ENCODE measurements at places on chromosomes 3 and 15. TPM values are rescaled to one million over a fixed set of nuclear protein-coding genes. Genes with fewer than 3 reads are reported as not detected.

DNA sequence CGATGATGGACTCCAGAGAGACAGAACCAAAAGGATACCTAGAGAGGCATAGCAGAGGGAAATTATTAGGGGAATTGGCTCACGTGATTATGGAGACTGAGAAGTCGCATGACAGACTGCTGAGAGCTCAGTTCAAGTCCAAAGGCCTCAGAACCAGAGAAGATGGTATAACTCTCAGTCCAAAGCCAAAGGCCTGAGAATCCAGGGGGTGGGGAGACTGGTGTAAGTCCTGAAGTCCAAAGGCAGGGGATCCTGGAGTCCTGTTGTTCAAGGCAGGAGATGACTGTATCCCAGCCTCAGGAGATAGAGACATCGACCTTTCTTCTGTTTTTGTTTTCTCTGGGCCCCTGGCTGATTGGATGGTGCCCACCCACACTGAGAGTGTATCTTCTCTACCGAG, 1.2 kb upstream of the KLHL6 start:
- no peak for DNase-seq

DNA sequence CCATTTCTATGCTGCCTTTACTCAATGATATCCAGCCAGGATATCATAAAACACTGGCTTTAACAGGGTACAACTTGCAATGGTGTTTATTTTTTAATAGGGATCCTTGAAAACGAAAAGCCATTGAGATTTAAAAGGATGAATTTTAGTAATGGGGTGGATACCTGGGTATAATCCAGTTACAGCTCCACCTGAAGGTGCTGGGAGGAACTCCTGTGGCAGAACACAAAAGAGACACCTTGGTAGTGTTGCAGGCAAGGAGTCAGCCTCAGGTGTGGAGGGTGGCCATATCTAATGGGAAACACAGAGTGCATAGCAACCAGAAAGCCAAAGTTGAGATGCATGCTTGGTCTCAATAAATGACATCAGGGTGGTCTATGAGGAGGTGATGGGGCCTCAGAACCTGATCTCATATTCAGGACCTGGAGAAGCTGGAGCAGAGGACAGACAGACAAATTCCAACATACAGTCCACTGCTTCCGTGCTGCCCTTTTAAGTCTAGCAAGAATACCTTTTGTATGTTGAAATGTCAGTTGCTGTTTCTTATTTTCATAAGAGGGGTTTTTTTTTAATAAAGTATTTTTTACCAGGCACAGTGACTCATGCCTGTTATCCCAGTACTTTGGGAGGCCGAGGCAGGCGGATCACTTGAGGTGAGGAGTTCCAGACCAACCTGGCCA, 12.0 kb upstream of the PAQR9 start:
- DNase-seq = no peak

GRCh38 chr3:25412269-25412668, 15.8 kb upstream of the RARB start:
- no peak for DNase-seq

DNA sequence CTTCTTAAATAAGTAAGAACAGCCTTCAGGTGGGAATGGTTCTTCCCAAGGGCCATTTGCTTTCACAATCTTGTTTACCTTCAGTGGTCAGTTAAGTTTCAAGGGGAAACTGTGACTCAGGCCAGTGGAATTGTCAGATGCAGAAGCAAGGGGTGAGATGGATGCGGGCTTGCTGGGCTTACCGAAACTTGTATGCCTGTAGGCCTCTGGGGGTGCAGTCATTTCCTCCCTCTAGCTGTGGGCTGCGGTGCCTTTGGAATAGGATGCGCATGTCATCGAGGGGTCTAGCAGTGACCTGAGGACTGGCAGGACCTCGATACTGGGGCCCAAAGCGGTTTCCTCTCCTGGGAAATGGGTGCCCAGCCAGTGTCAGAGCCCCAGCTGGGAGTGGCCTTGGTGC, 121.6 kb downstream of the EEFSEC start:
- no peak for DNase-seq

The PLSCR5 gene
- total RNA-seq = not detected

The AGTR1 gene
- total RNA-seq = 0.13 TPM

GRCh38 chr3:187367561-187368103, 553 bp upstream of the RTP4 start:
- no peak for DNase-seq

The SMCO1 gene
- not detected for total RNA-seq

DNA sequence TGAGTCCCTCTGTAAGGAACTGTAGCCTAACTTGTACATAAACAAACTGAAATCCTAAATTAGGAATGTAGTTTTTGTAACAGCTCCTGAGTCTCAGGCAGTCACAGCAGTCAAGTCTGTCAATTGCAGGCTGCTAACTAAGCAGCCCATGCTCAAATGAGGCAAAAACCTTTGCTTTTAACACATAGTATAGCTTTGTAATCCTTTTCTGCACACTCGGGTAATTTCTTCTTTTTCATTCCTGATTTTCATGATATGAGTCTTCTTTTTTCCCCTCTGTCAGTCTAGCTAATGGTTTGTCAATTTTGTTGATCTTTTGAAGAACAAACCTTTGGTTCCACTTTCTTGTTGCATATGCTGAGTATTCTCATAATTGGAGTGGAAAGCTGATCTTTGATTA, 84.9 kb upstream of the LRRFIP2 start:
- no peak for DNase-seq

GRCh38 chr3:140573011-140573410, 104.9 kb upstream of the TRIM42 start:
- DNase-seq = no peak

The MED12L gene
- total RNA-seq = 22.3 TPM
